ENCODE measurements at places on chromosomes 5 and 9. TPM values are rescaled to one million over a fixed set of nuclear protein-coding genes. Genes with fewer than 3 reads are reported as not detected.

SGTB gene
- total RNA-seq = 6.4 TPM

GRCh38 chr9:136138566-136138965 is 19.9 kb upstream of the TMEM250 start:
- DNase-seq = no peak

DNA sequence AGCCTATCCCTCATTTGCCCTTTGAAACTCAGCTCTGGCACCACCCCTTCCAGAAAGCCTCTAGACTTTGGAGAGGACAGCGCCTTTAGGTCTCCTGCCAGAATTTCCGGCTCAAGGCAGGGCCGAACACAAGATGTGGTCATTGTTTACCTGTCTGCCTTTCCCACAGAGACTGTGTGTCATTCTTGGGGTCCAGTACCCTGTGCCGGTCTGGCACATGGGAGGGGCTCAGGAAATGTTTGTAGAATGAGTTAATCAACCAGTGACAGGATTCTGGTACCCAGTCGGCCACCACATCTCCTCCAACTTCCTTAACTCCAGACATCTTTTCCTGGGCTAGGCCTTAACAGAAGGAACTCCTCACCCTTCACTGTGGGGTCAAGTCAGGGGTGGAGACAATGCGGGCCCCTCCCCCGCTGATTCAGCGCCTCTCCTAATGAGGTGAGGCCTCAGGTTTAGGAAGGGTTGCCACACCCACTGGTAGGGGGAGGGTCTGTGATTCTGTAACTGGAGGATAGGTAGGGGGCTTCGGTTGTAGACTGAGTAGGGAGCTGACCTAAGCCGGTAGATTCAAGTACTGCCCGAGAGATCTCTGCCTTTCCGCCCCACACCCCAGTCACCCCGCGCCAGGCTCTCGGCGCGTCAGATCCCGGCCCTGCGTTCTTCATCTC is 29.3 kb downstream of the PCDH1 start:
- no peak for DNase-seq

DNA sequence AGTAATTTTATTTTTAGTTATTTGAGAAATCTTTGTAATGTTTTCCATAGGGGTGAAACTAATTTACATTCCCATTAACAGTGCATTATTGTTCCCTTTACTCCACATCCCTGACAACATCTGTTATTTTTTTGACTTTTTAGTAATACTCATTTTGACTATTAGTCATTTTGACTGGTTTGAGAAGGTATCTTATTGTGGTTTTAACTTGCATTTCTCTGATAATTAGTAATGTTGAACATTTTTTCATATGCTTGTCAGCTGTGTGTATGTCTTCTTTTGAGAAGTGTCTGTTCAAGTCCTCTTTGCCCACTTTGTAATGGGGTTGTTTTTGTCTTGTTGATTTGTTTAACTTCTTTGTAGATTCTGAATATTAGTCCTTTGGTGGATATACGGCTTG is 27.5 kb downstream of the CCDC152 start:
- DNase-seq = no peak

DNA sequence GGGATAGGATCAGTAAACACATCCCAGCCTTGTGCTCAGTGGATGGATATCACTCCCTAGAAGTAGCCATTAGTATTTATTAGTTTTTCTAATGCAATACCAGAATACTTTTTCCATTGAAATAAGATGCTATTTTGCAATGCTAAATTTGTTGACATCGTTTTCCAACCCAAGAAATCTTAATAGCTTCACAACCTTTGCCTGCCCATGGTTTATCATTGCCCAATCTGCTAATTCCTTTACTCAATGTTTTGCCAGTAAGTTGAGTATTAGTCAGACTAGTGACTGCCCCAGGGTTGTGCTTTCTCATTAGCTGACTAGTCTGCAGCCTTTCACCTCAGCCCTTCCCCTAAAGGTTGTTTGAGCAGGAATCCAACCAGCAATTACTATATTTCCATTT is 62.9 kb downstream of the NREP start:
- DNase-seq = no peak

DNA sequence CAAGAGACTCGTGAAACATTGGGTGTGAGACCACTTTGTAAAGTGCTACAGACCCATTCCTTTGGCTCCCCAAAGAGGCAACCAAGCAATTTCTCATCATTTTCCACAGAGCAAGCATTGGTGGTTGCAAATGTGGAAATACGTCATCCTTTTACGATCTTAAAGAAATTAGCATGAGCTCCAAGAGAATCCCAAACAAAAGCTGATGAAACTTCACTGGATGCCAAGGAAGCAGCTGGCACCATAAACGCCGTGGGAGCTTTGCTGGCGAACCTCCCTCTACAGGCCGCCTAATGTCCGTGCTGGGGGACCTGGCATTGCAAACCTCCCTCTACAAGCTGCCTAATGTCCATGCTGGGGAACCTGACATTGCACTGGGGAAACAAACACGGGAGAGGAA is 432.4 kb downstream of the ACTL7B start:
- no peak for DNase-seq

GRCh38 chr5:122699201-122699600 is 75.7 kb upstream of the SNX2 start:
- DNase-seq = no peak

- DNase-seq = no peak
These were observed 242.3 kb upstream of the NREP start for GRCh38 chr5:111999286-111999685.

Measured in mesothelial cell of epicardium (in vitro differentiated cells).